ENCODE measurements at places on chromosomes 13 and 19.

GRCh38 chr13:19606152-19606551 lies 27.3 kb upstream of the MPHOSPH8 start:
- no peak for DNase-seq

- no peak for DNase-seq
Measured at GRCh38 chr13:26325876-26326275, 71.9 kb downstream of the CDK8 start.

DNA sequence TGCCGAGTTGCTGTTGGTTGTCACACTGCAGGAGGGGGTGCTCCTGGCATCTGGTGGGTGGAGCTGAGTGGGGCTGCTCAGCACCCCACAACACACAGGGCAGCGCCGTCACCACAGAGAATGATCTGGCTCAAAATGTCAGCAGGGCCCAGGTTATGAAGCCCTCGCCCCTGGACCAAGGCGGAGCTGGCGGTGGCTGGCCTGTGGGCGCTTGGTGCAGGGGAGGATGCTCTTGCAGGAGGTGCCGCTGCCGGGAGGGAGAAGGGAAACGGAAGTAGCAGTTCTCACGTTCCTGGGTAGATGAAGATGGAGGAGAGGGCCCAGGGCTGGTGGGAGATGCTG lies 14.2 kb upstream of the LENG8 start:
- DNase-seq = no peak

GRCh38 chr13:69553976-69554375 lies 553.6 kb upstream of the ATXN8OS start:
- DNase-seq = no peak

GRCh38 chr13:109157275-109157674 lies 527.9 kb downstream of the MYO16 start:
- no peak for DNase-seq

- DNase-seq = no peak
Measured at GRCh38 chr19:7295912-7296536, 1.8 kb upstream of the INSR start.

DNA sequence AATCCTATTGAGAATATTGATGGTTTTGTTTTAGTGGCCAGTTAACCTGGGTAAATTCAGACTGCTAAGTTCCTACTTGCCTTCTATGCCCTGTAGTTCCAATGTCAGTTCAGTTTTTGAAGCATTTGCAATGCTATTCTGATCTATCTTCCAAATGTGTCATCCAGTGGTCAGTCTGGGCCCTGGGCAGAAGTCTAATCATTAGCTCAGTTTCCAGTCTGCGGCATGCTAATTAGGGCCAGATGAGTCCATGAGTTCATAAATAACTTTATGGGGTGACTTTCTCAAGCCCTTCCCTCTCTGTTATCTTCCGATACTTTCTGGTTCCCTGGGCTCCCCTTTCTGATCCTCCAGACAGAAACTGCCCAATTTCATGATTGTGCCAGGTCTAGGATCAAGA lies 32.7 kb downstream of the FAM187B start:
- DNase-seq = no peak

DNA sequence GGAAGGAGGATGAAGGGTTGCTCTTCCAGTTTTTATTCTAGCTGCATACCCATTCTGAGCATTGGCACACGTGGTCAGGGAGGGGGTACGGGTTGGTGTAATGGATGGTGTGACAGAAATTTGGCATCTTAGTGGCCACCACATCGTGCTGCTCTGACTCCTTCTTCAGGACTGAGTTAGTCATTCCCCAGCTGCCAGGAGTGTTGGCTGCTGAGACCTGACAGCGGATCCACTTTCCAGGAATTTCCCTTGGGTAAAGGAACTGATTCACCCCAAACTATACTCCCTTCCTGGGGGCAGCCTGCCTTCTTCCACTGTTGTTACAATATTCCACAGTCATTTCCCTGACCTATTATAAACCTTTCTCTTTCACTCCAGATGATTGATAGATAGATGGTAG lies 595.5 kb upstream of the KLHL1 start:
- DNase-seq = no peak

DNA sequence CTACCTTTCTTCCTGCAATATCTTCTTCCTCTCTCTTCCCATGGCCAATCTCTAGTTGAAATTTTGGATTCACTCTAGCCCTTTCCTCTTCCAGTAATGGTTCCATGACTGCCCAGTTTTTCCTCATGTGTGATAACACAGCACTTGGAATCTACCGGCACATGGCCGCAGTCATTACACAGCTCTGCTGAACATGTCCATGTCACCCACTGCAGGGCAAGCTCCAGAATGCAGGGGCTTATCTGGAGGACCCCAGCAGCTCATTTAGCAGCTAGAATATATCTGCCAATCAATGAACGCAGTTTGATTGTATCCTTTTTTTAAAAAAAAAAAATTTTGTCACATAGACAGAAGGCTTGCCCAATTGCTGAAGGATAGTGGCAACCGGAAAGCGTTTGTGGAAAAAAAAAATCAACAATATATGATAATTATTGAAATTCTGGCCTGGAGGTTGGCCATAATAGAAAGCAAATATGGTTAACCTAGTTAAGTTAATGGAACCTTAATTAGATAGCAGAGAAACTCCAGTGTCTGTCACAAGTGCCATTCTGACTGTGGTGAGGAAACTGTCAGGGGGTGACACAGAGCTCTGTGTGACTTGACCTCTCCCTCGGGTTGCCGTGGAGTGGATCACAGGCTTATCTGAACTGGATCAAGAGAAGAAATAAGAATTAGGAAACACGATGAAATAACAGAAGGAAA lies 426.7 kb downstream of the LIG4 start:
- DNase-seq = no peak
